Activated CD8-positive, alpha-beta memory T cell treated with anti-CD3 and anti-CD28 coated beads for 48 hours (primary cell): ENCODE measurements at places on chromosomes 2 and 18.

DNA sequence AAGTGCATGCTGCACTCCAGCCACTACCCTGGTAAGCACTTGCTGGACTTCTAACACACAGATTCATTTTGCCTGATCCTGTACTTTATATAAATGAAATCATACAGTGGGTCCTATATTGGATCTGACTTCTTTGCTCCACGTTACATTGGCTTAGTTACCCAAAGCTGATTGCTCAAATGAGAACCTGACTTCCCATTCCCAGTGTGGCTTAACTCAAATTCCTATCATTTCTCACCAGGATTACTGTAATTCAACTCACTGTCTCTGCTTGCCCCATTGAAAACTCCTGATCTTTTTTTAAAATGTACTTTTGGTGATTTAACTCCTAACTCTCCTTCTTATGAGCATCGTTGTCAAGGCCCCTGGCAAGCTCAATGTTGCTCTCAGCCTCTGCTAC, 1.4 kb downstream of the RSAD2 start:
- no peak for DNase-seq

- no peak for DNase-seq
These were observed 51.7 kb upstream of the MYL1 start for GRCh38 chr2:210366675-210367080.

DNA sequence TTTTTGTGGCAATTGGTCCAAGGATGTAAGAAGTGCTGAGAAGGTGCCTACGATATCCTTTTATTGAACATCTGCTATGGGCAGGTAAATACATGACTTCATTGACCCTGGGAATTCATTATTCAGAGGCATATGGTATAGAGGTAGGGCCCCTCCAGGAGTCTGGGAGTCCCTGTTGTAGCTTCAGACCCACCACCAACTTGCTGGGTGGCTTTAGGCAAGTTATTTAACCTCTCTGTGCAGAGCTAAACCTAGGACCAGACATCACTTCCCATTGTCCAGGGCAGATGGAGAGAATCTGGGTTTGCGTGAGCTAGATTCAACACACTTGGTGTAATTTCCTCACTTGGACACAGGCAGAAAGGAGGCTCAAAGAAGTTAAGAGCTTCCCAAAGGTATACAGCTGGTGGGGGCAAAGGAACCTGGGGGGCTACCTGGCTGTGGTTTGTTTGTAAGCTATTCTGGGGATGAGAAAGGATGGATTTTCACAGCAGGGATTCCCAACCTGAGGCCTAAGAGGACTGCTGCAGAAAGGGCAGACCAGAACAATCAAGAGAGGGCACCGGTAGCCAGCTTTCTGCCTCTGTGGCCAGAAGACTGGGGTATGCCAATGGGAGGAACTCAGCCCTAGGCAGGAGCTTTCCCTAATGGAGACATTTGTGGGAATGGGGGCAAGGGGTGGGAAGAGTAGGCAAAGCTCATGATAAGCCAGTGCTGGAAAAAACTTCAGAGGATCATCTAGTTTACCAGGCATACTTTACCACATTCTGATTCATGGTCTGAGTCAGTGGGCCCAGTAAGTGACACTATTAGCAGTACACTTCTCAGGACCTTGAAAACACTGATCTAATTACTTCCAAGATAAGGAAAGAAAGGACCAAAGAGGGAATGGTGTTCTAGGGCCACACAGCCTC, 102.7 kb upstream of the SMAD2 start:
- no peak for DNase-seq

DNA sequence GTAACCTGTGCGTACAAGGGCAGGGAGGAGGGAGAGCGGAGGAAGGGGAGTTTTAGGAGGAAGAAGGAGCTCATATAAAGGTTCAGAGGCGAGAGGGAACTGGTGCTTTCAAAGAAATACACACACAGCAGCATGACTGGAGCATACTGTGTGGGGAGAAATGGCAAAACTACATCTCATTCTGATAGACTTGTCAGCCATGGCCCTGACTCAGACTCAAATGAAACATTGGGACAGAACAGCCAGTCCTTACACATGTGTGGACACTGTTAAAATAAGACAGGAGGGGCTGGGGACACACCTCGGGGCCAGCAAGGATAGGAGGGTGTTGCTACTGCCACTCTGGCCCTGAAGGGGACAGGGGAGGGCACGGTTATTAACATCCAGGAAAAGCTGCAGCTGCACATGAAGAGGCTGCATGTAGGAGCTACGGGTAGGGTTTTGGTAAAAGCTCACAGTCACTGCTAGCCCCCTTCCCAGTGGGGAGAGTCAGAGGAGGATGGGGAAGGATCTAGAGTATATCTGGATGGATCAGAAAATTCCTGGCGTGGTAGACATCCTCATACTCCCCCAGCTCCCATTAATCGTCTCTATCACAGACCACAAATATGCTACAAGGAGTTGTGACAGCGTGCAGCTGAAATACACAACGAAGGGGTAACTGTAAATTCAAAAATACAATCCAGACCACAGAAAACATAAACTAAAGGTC, 110.5 kb downstream of the GATA6 start:
- no peak for DNase-seq

GRCh38 chr2:164711766-164712138, 90.5 kb upstream of the GRB14 start:
- DNase-seq = no peak

DNA sequence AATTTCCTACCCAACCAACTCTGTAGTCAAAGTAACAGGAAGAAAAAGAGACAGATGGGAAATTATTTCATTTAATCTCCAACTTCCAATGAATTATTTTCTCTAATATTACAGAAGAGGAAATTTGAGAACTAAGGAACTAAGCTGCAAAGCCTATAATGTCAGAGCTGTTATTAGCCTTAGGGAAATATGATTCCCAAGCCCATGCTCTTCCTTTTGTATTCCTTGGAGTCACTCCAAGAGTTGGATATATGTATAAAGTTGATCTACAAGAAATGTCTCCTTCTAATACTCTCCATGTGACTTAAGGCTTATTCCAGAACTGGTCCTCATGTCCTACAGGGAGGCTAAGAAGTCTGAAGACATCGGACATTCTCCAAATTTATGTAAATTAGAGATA, 31.6 kb upstream of the VWC2L start:
- no peak for DNase-seq

DNA sequence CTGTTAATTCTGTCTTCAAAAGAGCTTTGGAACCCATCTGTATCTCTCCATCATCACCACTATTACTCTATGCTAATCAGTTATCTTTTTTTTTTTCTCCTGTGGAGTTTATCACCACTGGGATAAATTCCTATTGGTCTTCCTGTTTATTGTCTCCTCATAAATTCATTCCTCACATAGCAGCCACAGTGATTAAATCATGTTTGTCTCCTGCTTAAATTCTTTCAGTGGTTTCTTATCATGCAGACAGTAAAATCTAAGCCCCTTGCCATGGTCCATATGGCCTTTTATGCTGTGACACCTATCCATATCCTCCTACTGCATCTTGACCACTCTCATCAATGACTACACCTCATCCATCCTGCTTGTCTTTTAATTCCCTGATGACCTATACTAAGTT, 239.8 kb upstream of the ZEB2 start:
- no peak for DNase-seq

- no peak for DNase-seq
These were observed 21.5 kb upstream of the ZSCAN30 start for GRCh38 chr18:35311496-35311895.

- no peak for DNase-seq
These were observed 134.1 kb upstream of the ITGB6 start for GRCh38 chr2:160334028-160334741.
